NAMALWA (cell line): ENCODE measurements at places on chromosomes 12 and 14.

DNA sequence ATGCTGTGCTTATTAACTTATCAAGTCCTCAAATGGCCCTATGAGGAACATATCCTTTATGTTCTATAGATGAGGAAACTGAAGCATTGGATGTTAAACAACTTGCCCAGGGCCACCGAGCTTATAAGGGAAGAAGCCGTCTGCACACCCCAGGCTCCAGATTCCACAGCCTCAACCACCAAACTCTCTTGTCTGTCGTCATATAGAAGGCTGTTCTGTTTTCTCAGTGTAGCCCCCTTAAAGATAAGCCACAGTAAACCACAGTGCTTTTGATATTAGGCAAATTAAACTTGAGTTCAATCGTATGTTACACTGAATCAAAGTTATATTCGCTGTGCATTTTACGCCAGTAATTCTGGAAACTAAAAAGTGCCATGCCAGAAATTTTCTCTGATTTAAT is 116.7 kb downstream of the PRKCH start:
- no peak for DNase-seq

- no peak for DNase-seq
Observed at GRCh38 chr14:83744224-83744623, 1785.7 kb upstream of the FLRT2 start.

- DNase-seq = no peak
Observed at GRCh38 chr12:11238275-11238674, 31.2 kb downstream of the PRB3 start.

- peak; percentile 5 for DNase-seq
Observed at GRCh38 chr14:97777622-97778355, 980.6 kb downstream of the VRK1 start.

DNA sequence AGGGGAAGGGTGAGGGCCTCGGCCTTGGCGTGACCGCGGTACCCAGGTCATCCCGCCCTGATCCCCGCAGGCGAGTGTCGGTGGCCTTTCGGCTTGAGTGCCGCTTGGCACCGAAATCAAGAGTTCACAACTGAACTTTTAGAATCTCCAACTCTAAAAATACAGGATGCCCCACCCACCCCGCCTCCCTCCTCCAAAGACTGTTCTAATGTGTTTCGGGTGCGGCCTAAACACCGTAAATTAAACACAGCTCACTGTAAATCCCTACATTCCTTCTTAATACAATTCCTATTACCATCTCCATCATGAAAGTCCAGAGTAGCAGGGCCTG is 11.4 kb downstream of the SCNN1A start:
- no peak for DNase-seq

GRCh38 chr14:90755661-90756304 is 60.4 kb downstream of the TTC7B start:
- DNase-seq = no peak

DNA sequence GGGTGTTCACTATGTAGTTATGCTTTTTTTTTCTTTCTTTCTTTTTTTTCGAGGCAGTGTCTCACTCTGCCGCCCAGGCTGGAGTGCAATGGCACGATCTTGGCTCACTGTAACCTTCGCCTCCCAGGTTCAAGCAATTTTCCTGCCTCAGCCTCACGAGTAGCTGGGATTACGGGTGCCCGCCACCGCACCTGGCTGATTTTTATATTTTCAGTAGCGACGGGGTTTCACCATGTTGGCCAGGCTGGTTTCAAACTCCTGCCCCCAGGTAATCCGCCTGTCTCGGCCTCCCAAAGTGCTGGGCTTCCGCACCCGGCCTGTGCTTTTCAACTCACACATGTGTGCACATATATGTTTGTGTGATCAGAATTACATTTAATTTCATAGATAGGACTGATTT is 38.9 kb upstream of the AMN start:
- no peak for DNase-seq

GRCh38 chr12:76523408-76523807 is 36.2 kb downstream of the OSBPL8 start:
- DNase-seq = no peak

DNA sequence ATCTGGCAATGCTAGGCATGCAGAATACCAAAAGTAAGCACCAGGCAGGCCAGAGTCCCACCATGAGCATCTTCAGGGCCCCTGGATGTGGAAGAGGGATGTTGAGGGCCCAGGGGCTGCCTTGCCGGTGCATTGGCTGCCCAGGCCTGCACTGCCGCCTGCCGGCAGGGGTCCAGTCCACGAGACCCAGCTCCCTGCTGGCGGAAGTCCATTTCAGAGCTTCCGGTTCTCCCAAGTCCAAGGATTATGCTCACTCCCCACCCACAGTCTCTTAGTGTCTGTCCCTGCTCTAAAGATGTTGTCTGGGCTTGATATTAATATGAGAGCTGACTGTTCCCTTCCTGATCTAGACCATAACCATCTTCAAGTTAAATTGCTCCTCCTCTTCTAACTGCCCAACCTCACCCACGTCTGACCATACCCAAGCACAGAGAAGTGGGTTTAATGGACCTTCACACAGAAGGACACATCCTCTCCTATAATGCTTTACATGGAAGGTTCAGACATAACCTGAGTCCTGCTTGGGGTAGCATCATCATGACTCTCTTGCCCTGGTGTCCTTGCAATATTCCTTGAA is 117.4 kb downstream of the DAD1 start:
- DNase-seq = peak; percentile 30

- peak; percentile 19 for DNase-seq
Observed at GRCh38 chr14:103332143-103332919, 1.7 kb upstream of the EIF5 start.

DNA sequence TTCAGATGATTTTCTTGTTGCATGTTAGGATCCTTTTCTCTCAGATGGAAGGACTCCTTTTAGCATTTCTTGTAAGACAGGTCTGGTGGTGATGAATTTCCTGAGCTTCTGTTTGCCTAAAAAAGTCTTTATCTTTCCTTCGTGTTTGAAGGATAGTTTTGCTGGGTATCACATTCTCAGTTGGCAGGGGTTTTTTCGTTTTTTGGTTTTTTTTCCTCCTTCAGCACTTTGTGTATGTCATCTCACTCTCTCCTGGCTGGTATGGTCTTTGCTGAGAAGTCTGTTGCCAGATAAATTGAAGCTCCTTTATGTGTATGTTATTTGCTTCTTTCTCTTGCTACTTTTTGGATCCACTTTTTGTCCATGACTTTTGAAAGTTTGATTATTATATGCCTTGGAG is 15.6 kb upstream of the TXNRD1 start:
- DNase-seq = no peak

GRCh38 chr14:71701990-71702389 is 230.2 kb upstream of the RGS6 start:
- no peak for DNase-seq

- DNase-seq = no peak
Observed at GRCh38 chr12:44193281-44193680, 357.4 kb downstream of the TMEM117 start.

DNA sequence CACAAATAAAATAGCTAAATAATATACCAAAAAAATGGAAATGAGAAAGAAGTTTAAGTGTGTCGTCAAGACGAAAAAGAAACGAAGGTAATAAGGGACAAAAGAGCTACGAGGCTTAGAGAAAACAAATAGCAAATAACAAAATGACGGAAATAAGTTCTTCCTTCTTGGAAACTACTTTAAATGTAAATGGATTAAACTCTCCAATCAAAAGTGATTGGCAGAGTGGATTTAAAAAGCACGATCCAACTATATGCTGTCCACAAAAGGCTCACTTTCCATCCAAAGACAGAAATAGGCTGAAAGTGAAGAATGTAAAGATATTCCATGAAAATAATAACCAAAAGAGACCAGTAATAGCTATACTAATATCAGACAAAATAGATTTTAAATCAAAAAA is 82.4 kb downstream of the DIO3 start:
- DNase-seq = no peak

GRCh38 chr14:96482986-96483385 is 19.2 kb upstream of the PAPOLA start:
- DNase-seq = no peak

GRCh38 chr14:94161981-94162380 is 12.1 kb upstream of the PPP4R4 start:
- DNase-seq = no peak

- no peak for DNase-seq
Observed at GRCh38 chr12:29035112-29035511, 114.0 kb upstream of the FAR2 start.

GRCh38 chr12:7433276-7433822 is 10.6 kb downstream of the CD163L1 start:
- DNase-seq = no peak

GRCh38 chr12:112309797-112310196 is 72.4 kb downstream of the HECTD4 start:
- DNase-seq = no peak

GRCh38 chr14:27845241-27845850 is 921.2 kb upstream of the FOXG1 start:
- no peak for DNase-seq

GRCh38 chr12:4817880-4818279 is 91.8 kb upstream of the KCNA1 start:
- peak; percentile 63 for DNase-seq

GRCh38 chr14:99041820-99042174 is 230.2 kb downstream of the BCL11B start:
- no peak for DNase-seq

GRCh38 chr14:52936437-52936836 is 14.4 kb downstream of the FERMT2 start:
- DNase-seq = no peak

DNA sequence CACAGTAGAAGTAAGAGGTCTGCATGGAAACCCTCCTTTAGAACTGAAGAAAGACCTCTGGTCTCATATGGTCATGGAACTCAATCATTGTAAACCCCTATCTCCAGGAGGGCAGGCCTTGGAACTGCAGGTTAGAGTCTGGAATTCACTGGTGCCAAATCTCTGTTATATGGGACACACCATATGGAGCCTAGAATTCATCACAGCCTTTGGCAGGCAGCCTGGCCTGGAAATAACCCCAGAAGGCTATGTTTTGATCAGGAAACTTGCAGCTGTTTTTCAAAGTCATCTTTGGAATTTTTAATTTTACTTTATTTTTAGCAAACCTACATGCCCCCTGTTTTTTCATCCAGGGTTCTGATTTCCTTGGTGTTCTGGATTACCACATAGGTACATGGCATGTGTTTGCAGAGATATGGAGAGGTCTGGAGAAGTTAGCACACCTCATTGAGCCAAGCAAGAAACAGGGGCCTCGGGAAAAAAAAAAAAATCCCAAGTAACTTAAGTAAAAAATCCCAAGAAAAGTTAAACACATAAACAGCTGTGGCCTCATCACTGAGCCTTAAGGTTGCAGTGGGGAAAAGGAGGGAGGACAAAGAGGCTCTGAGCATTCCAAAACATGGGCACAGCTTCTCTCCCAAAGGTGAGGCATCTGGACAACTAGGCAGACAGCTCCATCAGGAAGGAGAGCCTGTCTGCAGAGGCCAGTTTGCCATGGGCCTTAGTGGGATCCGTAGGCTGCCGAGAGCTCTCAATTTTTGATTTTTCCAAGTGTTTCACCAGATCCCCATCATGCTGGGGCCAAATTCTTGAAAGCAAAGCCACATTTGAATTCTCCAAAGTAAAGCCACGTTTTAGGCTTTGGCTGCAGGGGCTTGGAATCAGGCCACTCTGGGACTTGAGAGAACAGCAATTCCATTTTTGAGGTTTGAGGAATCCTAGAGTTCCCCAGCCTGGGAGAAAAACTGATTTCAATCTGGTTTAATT is 339.6 kb upstream of the TBX3 start:
- DNase-seq = no peak

- DNase-seq = no peak
Observed at GRCh38 chr14:67385120-67385519, 25.0 kb downstream of the EIF2S1 start.

- DNase-seq = no peak
Observed at GRCh38 chr14:104473649-104474494, 105.7 kb upstream of the C14orf180 start.

GRCh38 chr14:78631551-78631950 is 461.4 kb downstream of the NRXN3 start:
- DNase-seq = no peak

- DNase-seq = no peak
Observed at GRCh38 chr12:57965766-57966165, 24.4 kb downstream of the ATP23 start.

- no peak for DNase-seq
Observed at GRCh38 chr12:28909291-28909690, 239.8 kb upstream of the FAR2 start.

DNA sequence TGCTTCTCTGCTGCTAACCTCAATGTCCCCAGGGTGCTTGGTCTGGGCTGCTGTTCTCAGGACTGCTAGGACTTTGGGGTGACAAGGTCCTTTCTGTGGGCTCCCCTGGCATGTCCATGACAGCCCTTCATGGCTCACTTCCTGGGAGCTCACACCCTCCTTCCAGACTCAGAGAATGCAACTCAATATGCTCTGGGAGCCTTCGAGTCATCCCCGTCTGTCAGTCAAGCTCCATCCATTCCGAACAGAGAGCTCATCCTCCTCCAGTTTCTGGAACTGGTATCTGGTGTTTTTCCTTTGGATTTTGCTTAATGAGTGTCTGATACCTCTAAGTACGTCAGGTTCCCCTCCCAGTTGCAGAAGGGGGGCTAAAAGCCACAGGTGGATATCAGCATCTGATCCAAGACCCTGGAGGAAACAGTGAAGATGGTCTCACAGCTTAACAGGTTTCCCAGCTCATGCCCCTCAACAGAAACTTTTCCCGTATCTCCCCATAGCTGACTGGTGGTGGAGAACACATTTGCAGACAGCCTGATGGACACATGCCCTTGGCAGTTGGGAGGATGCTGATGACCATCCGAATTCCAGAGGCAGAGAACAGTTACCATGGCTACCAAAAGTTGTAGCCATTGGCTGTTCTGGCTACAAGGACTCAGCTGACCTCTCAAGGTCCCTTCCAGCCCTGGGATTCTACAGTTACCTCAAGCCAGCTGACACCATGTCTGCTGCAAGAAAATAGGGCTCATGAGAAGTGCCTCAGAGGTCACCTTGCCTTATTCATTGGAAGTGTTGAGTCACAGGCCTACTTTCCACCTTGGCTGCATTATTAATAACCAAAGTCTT is 9.5 kb upstream of the RAB35 start:
- DNase-seq = no peak

- no peak for DNase-seq
Observed at GRCh38 chr12:26229910-26230309, 34.5 kb downstream of the SSPN start.

GRCh38 chr12:102971227-102971626 is 13.8 kb downstream of the ASCL1 start:
- DNase-seq = no peak

GRCh38 chr12:123006977-123007376 is 26.5 kb downstream of the ARL6IP4 start:
- DNase-seq = no peak

GRCh38 chr12:3038926-3039510 is 38.2 kb upstream of the TSPAN9 start:
- DNase-seq = no peak

DNA sequence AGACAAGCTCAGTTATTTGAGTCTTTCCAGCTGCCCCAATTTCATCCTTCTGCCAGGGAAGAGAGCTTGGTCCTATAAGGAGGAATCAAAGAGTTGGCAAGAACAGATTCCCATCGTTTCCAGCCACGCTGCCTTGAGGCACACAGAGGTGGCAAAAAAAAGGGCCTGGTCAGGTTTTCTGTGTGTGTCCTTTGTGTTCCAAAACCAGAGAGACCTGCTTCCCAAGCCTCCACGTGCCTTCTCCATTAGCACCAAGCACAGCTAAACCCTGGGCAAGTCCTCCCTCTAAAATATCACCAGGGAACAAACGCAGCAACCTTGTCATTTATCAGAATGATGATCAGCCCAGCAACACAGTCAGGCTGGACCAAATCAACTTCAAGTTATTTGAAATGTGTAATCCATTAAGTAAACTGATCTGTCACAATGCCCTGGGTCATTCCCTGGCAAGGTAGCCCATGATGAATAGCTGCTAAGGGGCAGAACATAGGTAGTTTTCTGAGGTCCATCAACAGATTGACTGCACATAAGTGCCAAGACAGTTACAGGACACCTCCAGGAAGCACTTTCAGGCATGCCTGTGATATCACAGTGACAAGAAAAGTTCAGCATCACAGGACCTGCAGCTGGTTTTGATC is 28.6 kb upstream of the C12orf42 start:
- no peak for DNase-seq
